ENCODE measurements at places on chromosomes 7 and 10.

DNA sequence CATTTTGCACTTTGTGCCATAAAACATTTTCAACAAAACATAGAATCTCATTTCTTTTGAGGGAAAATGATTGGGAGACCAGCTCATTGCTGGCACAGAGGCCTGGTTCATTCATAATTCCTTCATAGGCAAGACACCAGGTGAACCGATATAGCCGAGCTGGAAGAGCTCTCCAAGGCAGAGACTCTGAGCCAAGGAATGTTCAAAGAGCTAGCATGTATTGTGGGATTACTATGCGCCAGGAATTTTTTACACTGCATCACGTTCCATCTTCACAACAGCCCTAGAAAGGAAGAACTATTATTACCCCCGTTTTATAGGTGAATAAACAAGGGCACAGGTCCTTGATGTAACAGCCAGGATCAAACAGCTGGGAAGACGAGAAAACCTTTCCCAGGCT lies 2.1 kb upstream of the IL6 start:
- no peak for DNase-seq

GRCh38 chr7:133812877-133813276 lies 314.3 kb upstream of the LRGUK start:
- no peak for DNase-seq

DNA sequence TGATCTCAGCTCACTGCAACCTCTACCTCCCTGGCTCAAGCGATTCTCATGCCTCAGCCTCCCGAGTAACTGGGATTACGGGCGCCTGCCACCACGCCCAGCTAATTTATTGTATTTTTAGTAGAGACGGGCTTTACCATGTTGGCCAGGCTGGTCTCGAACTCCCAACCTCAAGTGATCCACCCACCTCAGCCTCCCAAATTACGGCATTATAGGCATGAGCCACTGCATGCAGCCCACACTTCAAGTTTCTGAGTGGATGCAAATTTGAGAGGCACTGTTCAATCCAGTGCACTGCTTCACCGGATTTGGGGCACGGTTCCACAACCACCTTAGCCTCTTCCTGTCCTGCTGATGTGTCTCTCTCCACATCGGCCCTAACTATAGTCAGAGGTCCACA lies 16.5 kb downstream of the CNPY1 start:
- no peak for DNase-seq

DNA sequence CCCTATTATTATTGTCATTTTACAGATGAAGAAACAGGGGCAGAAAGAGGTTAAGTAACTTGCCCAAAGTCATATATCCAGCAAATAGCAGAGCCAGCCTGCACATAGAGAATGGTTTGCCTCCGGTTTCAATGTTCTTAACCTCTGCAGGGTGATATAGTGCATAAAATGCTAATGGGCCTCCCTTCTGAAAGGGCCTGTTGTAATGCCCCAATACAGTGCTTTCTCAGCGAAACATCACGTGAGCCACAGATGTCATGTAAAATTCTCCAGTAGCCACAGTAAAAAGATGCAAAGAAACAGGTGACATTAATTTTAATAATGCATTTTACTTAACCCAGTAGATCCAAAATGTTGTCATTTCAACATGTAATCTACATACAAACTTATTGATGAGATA lies 38.1 kb downstream of the LRGUK start:
- no peak for DNase-seq

DNA sequence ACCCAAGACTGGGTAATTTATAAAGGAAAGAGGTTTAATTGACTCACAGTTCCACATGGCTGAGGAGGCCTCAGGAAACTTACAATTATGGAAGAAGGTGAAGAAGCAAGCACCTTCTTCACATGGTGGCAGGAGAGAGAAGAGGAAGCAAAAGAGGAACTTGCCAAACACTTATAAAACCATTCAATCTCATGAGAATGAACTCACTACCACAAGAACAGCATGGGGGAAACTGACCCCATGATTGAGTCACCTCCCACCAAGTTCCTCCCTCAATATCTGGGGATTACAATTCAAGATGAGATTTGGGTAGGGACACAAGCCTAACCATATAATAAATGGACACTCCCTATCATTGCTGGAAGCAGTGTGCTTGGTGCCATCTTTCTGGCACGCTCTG lies 506.3 kb downstream of the CALN1 start:
- no peak for DNase-seq

GRCh38 chr10:13732465-13732881 lies 145.7 kb downstream of the PRPF18 start:
- no peak for DNase-seq

- DNase-seq: no peak
Measured at GRCh38 chr7:35905555-35905954, 104.7 kb downstream of the SEPTIN7 start.

- no peak for DNase-seq
Measured at GRCh38 chr10:4678023-4678950, 147.7 kb upstream of the AKR1E2 start.

DNA sequence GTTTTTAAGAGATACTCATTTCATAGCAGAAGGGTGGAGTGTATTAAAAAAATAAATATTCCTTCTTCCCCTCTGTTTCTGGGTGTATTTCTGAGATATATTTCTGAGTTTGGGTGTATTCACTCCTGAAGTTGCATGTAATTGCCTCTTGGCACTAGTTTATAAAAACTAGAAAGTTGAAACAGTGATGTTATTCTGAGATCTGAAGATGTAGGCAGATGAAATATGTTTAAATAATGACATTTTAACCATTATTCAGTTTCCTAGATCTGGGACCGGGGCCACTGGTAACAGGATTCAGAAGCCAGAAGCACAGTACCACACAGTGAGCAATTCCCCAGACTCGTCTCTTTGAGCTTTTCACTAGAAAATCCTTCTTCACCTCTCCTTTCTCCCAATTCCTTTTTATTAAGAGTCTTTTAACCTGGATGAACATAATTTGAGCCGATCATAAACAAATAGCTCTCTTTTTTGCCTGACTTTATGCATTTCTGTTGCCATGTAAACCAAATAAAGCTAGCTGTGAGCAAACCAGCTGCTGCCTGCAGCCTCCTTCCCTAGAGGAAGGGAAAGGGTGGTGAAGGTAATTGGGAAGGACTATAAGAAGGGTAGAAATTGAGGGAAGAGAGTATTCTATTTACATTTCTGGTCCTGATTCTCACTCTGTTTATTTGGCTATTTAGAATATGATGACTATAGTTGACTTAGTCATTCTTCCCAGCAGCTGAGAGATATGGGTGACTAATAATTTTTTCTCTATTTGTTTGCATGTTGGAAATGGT lies 101.8 kb upstream of the STRIP2 start:
- DNase-seq: no peak

DNA sequence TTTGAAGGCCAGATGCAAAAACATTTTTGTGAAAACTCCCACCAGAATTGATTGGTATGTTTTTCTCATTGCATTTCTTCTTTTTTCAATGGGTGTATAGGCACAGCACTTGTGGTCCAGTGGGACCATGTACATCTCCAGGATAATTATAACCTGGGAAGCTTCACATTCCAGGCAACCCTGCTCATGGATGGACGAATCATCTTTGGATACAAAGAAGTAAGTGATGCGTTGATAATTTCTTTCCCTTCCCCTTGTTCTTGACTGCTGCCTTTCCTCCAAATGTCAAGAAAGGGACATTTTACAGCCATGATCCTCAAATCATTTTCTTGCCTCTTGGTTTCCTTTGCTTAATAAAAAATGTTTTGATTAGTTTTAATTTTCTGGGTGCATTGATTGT lies 331.5 kb downstream of the PLXDC2 start:
- no peak for DNase-seq

- no peak for DNase-seq
Measured at GRCh38 chr10:49243610-49244283, 55.2 kb upstream of the C10orf71 start.

DNA sequence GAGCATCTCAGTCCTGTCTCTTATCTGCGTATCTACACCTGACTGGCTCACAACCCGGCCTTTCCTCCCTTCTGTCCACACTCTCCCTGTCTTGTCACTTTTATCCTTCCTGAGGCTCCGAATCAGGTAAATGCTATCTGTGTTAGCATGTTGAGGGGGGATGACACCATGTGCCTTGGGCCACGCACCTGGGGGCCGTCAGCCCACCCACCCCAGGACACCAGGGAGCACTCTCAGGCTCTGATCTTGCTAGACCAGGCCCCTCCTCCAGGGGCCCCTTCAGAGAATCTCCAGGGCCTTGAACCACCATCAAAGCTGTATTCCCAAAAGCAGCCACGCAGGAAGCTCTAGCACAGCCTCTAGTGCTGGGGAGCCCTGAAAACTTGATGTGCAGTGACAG lies 278.7 kb upstream of the SHH start:
- DNase-seq: no peak

GRCh38 chr10:44924261-44925040 lies 13.3 kb downstream of the TMEM72 start:
- DNase-seq: no peak

- DNase-seq: no peak
Measured at GRCh38 chr10:47039562-47039913, 128.3 kb downstream of the PTPN20 start.

DNA sequence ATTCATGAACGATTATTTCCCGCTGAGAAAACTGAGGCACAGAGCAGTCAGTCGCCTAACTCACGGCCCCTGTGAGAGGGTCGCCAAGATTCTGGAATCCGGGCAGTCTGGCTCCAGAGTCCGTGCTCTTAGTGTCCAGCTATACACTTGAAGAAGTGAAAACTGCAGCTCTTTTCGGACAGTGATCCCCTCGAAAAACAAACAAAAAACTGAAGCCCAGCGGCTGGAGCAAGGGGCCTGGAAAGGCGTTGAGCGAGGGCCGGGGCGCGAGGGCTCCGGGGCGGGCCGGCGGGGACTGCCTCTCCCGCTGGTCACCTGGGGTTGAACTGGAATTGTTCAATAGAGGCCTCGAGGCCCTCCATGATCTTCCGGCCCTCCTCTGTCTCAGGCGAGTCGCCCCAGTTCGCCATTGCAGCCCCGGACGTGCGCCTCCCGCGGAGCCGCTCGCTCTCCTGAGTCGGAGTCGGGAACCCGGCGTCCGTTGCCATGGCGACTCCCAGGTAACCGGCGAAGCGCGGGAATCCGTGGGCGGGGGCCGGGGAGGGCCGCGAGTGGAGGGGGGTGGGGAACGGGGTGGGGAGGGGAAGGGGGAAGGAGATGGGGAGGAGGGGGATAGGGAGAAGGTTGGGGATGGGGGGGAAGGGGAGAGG lies 881 bp downstream of the C10orf67 start:
- peak; percentile 77 for DNase-seq

DNA sequence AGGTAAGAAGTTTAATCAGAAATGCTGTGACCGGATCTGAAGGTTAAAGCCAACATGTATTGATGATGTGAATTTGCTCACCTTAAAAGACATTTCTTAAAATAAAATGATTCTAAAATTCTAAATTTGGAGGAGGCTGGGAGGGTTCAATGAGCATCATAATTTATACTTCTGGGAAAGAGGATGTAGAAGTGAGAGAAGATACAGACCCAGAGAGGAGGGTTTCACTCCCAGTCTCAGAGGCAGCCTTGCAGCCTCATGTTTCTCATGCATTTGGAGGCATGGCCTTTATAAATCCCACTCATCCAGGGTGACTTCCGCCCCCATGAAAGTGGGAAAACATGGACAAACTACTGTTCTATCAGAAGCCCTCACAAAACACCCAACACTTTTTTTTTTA lies 305.6 kb upstream of the PITRM1 start:
- DNase-seq: no peak

- DNase-seq: no peak
Measured at GRCh38 chr10:30758338-30758737, 128.8 kb upstream of the LYZL2 start.

DNA sequence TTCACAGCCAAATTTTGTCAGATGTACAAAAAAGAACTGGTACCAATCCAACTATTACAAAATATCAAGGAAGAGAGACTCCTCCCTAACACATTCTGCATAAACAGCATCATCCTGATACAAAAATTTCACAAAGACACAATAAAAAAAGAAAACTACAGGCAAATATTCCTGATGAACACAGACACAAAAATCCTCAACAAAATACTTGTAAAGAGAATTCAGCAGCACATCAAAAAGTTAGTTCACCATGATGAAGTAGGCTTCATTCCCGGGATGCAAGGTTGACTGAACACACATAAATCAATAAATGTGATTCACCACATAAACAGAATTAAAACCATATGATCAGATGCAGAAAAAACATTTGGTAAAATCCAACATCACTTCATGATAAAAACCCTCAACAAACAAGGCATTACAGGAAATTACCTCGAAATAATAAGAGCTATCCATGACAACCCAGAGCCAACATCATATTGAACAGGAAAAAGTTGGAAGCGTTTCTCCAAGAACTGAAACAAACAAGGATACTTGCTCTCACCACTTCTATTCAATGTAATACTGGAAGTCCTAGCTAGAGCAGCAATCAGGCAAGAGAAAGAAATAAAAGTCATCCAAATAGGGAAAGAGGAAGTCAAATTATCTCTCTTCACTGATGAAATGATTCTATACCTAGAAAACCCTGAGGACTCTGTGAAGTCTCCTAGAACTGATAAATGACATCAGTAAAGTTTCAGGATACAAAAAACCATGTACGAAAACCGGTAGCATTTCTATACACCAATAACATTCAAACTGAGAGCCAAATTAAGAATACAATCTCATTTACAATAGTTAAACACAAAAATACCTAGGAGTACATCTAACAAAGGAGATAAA lies 223.1 kb downstream of the REEP3 start:
- no peak for DNase-seq

DNA sequence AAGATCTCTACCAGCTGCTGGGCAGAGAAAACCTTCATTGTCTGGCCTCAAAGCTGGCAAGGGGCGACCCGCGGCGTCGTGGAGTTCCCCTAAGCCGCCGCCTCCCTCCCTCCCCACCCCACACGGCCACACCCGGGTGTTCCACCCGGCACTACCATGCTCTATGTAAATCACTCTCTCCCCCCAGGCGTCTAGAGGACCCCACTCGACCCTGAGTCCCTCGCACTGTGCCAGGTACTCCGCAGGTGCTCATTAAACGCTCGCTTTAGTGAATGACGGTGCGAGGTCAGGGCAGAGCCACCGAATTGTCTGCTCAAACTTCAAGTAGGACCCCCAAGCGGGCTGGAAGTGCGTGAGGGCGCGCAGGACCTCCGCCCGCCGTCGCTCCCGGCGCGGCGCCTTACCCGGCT lies 628 bp downstream of the PARP12 start:
- peak; percentile 45 for DNase-seq

DNA sequence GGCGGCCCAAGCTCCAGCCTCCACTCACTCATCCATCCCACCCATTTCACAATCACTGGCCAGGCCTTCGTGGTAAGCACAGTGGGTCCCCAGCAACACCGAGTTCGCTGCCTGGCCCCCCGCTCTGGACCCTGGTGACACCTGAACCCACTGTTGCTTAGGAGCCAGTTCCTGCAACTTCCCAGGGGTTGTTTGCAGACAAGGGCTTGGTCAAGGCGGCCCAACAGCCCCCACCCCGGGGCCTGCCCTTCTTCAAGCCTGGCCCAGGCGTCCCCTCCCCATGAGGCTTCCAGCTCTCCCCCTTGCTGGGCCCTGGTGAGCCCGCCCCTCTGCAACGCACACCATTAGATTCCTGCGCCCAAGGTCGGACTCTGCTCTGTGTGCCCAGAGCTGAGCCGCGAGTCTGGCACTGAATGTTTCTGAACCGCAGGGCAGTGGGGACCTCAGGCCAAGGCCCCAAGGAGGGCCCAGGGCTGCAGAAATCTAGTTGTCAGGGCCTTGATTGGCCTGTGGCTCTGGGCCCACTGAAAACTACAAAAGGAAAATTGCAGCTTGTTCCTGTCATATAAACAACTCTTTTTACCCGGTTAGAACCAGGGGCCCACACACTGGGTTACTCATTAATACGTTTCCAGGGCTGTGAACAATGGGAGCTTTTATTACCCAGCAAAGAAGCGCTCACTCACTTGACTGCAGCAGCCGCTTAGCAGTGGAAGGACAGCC lies 2.1 kb upstream of the COX19 start:
- peak; percentile 98 for DNase-seq

- no peak for DNase-seq
Measured at GRCh38 chr10:58269782-58270290, 874 bp downstream of the CISD1 start.
